ENCODE measurements at places on chromosomes 16 and 17.
A peak's percentile ranks its signal among the peaks of the same experiment; 100 is the strongest.

DNA sequence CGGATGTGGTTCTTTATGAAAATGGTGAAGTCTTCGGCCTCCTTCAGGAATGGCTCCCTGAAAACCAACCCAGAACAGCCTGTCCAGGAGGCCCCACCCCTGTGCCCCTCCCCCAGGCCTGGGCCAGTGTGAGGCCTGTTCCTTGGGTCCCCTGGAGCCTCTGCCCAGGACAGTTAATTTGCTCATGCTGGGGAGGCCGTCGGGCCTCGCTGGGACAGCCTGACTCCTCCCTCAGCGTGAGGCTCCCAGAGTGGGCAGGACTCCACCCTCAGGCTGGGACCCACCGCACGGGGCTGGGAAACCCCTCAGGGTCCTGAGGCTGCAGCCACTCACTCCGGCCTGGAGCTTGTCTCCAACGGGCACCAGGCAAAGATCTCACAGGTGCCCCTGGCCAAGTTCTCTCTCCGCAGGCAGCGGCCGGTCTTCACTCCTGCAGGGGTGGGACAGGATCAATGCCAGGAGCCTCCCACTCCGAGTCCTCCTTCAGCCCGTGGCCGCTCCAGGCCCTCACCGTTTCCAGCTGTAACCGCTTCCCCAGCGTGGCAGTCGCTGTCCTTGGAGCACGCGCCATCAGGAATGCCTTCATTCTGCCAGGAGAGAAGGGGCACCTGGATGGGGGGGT lies 5.8 kb downstream of the P2RX5 start:
- no peak for DNase-seq

DNA sequence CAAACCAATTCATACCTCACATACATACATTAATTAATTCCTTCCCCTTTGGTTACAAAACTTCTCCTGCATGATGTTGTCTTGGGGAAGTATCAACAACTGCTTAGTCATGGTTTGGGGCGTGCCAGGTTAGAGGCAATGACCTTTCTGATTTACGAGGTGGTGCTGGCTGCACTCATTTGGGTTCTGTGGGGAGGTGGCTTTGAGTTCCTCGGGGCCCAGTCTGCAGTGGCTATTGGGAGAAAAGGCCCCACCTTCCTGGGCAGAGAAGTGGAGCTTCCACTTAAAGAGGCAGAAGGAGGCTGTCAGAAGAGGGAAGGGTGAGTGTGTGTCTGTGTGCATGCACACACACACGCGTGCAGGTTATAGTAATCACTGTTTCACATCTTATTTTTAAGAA lies 10.2 kb upstream of the ETV4 start:
- peak; percentile 84 for DNase-seq

DNA sequence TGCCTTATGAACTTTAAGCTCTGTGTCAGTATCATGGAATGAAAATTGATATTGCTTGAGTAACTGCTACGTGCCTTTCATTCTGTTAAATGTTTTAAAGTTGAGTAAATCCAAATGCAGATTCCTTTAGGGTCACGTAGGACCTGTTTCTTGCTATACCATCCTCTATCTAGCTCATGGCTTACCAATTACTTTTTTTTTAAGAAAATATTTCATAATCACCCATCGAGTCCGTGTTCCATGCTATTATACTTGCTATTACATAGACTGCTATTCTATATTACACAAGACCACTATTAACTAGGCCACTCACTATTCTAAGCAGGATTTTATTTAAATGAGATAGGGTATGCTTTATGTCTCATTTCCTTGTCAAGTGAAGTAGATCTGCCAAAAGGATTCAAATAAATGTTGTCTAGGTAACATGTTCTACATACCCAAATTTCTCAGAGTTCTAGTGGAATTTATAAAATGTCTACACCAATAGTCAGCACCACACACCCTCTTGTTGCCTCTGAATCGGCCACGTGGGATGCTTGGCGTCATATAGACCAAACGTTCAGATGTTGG lies 11.9 kb downstream of the ANKFN1 start:
- DNase-seq = no peak

DNA sequence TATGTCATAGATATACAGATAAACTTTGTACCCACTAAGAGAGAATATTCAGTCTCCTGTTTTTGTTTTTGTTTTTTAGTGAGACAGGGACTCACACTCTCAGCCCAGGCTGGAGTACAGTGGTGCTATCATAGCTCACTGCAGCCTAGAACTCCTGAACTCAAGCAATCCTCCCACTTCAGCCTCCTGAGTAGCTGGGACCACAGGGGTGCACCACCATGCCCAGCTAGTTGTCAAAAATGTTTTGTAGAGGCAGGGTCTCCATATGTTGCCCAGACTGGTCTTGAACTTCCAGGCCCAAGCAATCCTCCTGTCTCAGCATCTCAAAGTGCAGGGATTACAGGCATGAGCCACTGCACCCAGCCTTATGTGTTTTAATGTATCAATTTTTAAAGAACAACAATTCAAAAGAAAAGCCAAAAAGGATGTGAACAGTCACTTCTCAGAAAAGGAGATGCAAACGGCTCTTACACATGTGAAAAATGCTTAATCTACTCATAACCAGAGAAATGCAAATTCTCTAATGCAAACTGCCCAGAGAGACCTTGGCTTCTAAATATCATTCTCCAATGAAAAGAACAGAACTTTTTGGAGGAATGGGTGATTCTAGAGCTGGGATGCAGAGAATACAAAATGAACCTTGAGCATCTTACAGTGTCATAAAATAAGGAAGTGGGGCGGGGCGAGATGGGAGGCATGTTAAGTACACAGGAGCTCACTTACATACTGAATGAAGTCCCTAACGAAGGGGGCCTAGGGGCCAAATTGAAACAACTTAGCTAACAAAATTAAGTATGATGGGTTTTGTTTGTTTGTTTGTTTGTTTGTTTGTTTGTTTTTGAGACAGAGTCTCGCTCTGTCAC lies 7.3 kb upstream of the CMTM3 start:
- no peak for DNase-seq

DNA sequence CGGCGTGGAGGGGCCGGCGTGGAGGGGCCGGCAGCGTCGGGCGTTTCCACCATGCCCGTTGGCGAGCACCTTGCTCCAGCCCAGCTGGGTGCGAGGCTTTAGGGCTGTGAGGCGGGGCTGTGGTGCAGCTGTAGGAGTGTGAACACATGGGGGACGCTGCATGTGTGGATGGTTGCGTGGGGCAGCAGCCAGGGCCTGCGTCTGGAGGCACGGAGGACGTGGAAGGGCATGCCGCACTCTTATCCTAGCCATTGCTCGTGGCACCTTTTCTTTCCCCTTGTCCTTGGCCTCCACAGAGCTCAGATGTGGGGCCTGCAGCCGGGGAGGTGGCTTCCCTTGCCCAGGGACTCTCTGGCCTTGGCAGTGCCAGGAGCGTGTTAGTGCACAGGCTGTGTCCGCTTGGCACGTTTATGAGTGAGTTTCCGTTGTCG lies 47.8 kb downstream of the PDPK1 start:
- no peak for DNase-seq

GRCh38 chr17:4753392-4753791 lies 13.7 kb upstream of the CXCL16 start:
- DNase-seq = no peak

- DNase-seq = no peak
Measured at GRCh38 chr17:31130286-31131224, 35.8 kb downstream of the NF1 start.

DNA sequence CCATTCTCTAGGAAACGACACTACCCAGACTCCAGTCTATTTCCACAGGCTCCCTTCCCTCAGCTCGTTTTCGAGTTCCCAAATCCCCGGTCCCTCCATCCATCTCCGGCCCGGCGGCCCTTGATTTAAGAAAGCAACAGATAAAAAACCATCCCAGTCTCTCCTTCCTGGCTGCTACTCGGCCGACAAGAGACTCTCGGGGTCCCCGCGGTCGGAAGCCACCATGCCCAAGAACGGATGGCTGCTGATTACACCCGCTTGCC lies 182 bp downstream of the RPL26 start:
- DNase-seq = no peak

GRCh38 chr16:88872650-88873331 lies 6.3 kb upstream of the PABPN1L start:
- DNase-seq = no peak

GRCh38 chr17:63840591-63841349 lies 1.7 kb downstream of the SMARCD2 start:
- no peak for DNase-seq

GRCh38 chr17:16123531-16123930 lies 91.8 kb downstream of the NCOR1 start:
- DNase-seq = no peak

DNA sequence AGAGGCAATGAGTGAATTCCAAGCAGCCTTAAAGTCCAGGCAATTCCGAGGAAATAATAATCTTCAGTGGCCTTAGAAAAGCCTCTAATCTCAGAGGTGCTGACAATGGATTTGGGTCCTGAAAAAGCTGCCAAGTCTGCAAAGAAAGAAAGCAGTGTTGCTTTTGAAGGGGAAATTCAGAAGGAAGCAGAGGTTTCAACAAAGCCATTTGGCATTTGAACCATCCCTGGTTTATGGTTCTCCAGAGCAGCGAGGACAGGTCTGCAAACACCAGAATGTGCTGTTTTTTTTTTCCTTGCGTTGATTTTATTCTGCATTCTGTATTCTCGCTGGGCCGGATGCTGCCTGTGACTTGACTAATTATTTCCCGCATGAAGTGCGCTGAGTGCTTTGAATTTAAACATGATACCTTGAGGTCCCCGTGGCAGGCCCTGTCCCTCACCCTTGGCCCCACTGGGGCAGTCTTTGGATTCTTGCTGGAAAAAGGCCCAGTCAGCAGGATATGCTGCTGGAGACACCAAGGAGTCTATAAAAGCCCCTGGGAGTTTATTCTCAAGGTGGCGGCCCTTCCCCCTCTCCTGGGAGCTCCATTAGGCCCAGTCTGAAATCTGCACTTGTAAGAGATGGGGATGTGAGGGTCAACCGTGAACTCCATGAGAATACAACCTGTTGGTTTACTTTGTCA lies 338.3 kb downstream of the HAPSTR1 start:
- DNase-seq = no peak

DNA sequence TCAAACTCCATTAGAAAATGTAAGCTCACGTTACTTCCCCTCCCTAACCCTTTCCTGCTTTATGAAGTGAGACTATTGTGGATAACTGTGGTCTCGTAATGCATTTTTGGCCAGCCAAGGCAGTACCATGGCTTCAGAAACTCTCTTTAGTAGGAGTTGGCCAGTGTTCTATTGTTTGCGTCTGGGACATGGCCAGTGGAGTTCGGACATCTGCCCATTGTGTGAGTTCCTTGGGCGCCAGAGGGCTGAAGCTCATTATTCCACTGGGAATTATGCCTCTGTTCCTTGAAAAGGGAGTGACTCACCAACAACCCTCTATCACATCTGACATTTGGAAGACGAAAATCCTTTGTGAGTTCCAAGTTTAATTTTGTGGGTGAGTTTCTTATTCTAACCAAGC lies 319.5 kb upstream of the SOX9 start:
- no peak for DNase-seq

- DNase-seq = no peak
Measured at GRCh38 chr17:69551212-69552010, 136.9 kb downstream of the MAP2K6 start.

GRCh38 chr17:42568341-42569111 lies 1.6 kb downstream of the MLX start:
- DNase-seq = no peak

- peak; percentile 45 for DNase-seq
Measured at GRCh38 chr16:17476414-17477259, 5.9 kb upstream of the XYLT1 start.

GRCh38 chr16:78494674-78495073 lies 395.2 kb downstream of the WWOX start:
- DNase-seq = peak; percentile 51

DNA sequence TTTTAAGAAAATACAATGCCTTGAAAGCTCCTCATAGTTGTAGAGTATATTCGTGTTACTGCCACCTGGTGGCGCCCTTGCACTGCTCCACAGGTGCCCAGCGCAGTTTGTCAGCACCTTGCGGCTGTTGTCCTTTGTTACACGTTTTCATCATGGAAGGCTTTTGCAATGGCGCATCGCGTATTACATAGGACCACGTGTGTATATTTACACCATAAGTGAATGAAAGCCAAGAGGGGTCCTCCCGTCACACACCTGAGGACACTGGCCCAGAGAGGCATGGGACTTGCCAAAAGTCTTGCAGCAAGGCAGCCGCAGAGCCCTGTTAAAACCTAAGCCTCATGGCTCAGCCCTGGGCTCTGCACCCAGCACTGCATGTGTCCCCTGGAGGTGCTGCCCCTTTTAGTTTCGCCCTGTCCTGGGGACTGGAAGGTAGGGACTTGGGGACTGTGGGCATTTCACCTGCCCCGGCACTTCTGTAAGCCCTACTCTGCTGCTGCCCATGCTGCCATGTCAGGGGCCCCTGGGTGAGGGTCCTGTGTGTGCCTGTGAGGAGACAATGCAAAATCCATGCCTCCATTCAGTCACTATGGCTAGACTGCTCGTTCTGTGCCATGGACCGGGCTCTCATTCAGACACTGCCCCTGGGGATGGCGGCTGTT lies 24.3 kb downstream of the POLR3E start:
- DNase-seq = peak; percentile 67

GRCh38 chr16:79707876-79708275 lies 107.3 kb upstream of the MAF start:
- no peak for DNase-seq

GRCh38 chr16:10518479-10519041 lies 61.8 kb downstream of the EMP2 start:
- DNase-seq = no peak

- no peak for DNase-seq
Measured at GRCh38 chr17:70825321-70826125, 656.2 kb downstream of the KCNJ2 start.

- peak; percentile 47 for DNase-seq
Measured at GRCh38 chr16:83926726-83927397, 26.2 kb upstream of the OSGIN1 start.

- DNase-seq = no peak
Measured at GRCh38 chr16:53955221-53955875, 251.4 kb downstream of the FTO start.

- no peak for DNase-seq
Measured at GRCh38 chr16:65916995-65917394, 449.5 kb upstream of the CDH5 start.

GRCh38 chr17:48746916-48747444 lies 18.4 kb upstream of the HOXB13 start:
- no peak for DNase-seq

GRCh38 chr16:88448461-88449266 lies 4.4 kb upstream of the ZFPM1 start:
- no peak for DNase-seq

DNA sequence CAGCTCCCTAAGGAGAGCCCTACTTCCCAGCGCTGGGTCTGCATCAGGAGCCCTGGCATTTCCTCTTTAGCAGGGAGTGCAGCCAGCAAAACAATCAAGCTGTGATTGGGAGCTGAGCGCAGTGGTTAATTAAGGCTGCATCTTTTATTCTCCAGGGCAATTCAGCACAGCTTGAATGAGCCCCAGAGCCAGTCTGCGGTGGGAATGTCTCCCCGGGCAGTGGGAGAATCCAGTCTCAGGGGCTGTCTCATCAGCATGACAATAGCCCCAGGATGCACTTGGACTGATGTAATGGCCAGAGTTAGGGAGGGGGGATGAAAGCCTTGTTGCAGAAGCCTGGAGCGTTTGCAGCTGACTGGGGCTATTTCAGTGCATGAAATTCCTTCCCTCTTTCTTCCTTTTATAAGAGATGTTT lies 292.6 kb upstream of the SOX9 start:
- no peak for DNase-seq

GRCh38 chr16:1708768-1709180 lies 2.8 kb downstream of the MAPK8IP3 start:
- no peak for DNase-seq

GRCh38 chr17:2058586-2059546 lies 4.0 kb downstream of the HIC1 start:
- peak; percentile 76 for DNase-seq

- no peak for DNase-seq
Measured at GRCh38 chr17:5194346-5194745, 2.7 kb upstream of the ZNF594 start.

GRCh38 chr17:75242461-75243042 lies 18.9 kb downstream of the GGA3 start:
- DNase-seq = peak; percentile 72

Data from HL-60 (cell line).